ENCODE measurements at places on chromosomes 1 and 21.

DNA sequence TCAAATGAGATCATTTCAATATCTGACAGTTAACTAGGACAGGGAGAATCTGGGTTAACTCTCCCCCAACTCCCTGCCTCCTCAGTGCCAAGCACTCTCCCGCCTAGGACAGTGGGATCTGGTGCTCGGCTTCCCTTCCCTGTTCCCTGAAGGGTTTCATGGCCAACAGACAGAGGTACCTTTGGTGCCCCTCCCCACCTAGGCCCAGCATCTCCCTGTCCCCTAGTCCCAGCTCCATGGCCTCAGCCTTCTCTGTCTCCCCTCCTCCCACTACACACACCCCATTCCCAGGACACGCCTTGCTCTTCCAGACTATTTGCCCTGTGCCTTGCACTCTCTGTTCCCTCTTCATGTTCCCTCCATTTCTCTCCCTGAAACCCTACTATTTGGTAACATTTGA is 77.1 kb downstream of the CD247 start:
- no peak for DNase-seq

GRCh38 chr1:52474807-52475206 is 70.4 kb downstream of the PRPF38A start:
- no peak for DNase-seq

- DNase-seq, result no peak
Observed at GRCh38 chr1:2990376-2991115, 30.7 kb upstream of the ACTRT2 start.

DNA sequence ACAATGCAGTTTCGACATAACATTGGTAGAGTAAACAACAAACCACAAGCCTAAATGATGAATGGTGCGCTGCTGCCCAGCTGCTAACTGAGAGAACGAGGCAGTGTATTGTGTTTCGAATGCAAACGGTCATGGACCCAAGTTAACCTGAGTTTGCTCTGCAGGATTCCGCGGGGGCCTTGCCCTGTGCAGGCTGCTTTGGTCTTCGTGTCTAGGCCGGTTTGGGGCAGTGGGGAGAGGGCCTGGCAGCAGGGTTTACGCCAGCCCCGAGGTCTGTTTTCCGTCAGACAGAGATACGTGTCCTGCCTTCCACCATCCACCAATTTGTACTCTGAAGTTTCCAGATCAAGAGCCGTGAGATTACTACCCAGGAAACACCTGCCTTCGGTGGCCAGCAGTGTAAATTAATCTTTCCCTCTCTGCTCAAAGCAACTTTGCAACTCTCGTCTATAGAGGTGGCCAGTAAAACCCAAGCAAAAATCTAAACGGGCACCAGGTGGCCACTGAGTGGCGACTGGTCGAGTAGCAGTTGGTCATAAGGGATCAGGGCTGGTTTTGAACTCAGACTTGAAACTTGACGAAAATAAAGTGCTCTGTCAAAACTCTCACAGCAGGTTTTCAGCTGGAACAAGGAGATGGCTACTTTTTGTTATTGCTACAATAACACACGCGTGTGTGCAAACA is 6.3 kb upstream of the PRDM15 start:
- DNase-seq, result no peak

DNA sequence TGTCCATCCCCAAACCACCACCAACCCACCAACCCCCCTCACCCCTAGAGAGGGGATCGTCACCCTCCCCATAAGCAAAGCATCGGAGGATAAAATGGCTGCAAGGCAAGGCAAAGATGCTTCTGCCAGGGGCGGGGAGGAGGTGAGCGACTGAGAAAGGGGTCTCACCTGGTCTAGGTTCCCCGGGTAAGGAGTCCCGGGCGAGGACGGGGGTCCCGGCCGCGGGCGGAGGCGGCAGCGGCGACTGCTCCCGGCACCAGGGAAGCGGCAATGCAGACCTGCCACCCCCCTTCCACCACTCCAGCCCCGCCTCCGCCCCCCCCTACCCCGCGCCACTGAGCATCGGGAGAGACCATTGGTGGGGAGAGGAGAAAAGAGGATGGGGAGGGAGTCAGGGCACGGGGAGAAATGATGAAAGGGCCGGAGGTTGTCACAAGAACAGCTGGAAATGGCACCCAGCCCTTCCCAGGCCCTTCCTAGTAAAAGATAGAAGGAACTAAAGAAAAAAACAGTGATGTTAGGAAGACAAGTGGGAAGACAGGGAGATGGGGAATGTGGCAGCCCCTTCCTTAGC is at the start of gene SV2A:
Gene SV2A, minus strand, starts transcription at position 274 of the 574 bp plus-strand sequence. CDS start 4,004 bp downstream, outside the sequence.
- DNase-seq, result no peak

DNA sequence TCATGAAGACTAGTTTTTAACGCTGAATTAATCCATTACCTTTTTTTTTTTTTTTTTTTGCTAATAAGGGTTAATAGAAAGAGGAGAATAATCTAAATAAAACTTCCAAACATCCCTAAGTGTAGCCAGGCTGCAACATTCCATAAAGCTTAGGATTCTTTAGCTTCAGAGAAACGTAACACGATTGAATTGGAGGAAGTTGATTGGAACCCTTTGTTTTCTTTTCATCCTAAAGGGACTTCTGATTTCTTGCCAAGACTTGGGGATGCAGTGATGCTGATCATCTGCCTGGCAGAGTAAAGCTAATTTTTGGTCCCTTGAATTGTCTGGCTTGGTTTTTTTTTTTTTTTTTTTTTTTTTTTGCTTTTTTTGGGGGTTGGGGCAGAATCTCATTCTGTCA is 142.9 kb downstream of the VPS13D start:
- DNase-seq, result no peak

DNA sequence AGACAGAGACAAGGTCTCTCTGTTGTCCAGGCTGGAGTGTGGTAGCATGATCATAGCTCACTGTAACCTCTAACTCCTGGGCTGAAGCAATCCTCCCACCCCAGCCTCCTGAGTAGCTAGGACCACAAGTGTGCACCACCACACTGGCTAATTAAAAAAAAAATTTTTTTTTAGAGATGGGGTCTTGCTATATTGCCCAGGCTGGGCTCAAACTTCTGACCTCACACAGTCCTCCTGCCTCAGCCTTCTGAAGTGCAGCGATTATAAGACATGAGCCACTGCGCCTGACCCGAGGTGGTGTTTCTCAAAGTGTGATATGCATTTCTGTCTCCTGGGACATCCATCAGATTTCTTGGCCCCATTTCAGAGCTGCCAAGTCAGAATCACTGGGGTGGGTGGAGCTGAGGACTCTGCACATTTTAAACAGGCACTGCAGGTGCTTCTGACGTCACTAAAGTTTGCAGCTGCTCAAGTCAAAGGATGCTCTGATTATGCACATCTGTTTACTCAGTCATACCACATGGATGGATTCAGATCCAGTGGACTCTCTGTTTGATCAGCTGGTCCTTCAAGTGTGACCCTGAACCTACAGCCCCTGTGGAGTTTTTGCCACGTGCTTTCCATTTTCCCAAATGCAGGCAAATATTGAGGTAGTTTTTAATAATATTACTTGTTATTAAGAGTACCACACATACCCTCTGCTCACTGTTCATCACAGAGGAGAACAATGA is 21.4 kb downstream of the TGFB2 start:
- no peak for DNase-seq

GRCh38 chr1:85259912-85260274 is 431 bp upstream of the C1orf52 start:
- no peak for DNase-seq

GRCh38 chr1:117770981-117771531 is 158.4 kb downstream of the GDAP2 start:
- DNase-seq, result no peak

DNA sequence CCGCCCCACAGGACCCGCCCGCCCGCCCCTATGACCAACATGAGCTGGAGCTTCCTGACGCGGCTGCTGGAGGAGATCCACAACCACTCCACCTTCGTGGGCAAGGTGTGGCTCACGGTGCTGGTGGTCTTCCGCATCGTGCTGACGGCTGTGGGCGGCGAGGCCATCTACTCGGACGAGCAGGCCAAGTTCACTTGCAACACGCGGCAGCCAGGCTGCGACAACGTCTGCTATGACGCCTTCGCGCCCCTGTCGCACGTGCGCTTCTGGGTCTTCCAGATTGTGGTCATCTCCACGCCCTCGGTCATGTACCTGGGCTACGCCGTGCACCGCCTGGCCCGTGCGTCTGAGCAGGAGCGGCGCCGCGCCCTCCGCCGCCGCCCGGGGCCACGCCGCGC is 7.9 kb upstream of the IBA57 start:
- DNase-seq, result no peak

GRCh38 chr1:245957427-245957826 is 549.7 kb downstream of the SMYD3 start:
- no peak for DNase-seq

DNA sequence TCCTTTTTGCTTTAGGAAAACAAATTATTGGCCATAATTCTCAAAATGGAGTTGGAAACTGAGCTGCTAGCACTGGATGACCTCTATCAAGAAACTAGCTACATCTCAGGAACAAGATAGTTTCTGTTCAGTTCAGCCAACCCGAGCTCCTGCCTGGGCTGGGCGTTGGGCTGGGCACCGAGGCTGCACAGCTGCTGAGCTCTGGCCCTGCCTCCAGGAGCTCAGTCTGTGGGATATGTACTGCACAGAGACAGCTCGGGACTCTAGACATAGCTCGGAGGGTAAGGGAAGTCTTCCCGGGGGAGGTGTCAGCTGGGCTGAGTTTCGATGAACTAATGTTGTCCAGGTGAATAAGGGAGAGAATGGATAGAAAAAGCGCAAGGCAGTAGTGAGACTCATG is 24.5 kb upstream of the SLC1A7 start:
- DNase-seq, result no peak

DNA sequence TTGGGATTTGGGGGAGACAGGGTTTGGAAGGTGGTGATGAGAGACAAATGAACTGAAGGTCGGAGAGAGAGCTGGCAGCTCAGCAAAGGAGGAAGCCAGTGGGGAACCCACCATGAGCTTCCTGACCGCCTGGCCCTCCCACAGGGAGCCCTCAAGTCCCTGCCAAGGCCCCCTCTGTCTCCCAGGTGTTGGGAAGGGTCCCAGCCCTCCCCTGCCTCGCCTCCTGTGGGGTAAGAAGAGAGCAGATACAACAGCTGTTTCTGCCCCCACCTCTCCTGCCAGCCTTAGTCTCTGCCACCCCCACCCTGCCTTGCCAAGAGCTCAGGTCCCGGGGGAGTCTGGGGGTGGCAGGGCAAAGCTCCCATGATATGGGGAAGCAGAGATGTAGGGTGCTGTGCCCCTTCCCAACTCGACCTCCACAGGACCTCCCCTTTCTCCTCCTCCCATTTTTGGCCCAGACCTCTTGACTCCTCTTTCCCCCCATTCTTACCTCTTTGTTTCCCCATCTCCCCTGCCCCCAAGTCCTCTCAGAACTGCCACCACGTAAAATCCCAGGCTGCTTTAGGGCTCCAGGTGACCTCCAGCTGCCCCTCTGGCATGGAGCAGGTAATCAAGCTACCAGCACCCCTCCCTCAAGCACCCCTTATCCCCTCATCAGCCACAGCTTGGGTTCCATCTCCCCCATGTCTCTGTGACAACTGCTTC is 556 bp downstream of the S100A1 start:
- DNase-seq, result no peak

DNA sequence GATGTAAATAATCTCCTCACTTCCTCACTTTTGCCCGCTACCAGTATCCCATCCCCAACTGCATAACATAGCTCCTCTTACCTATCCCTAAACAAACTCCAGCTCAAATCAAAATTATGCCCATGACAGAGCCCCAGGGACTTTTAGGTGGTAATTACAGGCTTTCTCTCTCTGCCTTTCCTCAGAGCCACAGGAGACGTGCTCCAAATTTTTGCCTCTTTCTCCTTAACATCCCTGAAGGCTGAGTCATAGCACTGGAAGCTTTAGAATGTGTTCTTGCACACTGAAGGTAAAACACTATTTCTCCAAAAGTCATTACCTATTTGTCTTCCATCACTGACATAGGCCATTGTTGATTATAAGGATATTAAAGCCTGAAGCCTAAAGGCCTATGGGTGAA is 263.5 kb upstream of the PLD5 start:
- DNase-seq, result peak; percentile 68

DNA sequence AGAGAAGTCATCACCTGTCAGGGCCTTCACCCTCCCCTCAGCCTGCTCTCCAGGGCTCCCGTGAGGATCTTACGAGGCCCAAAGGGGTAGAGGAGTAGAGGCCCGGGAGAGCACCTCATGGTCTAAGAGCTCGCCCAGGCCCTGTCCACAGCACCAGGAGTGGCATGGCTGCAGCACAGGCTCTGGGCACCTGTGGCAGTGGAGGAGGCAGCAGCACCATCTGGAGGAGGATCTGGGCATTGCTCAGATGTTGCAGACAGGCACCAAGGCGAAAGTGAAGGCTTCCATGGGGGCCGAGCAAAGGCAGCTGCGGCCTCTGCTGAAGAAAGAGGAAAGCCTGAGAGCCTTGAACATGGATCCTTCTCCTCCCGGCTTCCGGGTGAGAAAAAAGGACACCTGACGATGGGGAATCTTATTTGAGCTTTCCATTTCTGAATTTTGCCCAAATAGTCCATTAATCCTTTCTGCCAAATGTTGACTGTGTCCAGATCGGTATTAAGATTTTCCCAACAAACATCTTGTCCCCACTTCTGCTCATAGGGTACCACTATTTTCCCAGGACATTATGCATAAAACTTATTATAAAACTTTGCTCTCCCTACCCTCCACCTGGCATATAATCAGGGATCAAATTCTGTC is 604.7 kb downstream of the PTPRC start:
- DNase-seq, result peak; percentile 51

GRCh38 chr1:182587666-182588499 is 1.2 kb downstream of the RNASEL start:
- DNase-seq, result no peak

GRCh38 chr21:37045149-37045548 is 27.7 kb downstream of the PIGP start:
- no peak for DNase-seq

GRCh38 chr1:206593351-206593925 is 18.8 kb downstream of the EIF2D start:
- no peak for DNase-seq

DNA sequence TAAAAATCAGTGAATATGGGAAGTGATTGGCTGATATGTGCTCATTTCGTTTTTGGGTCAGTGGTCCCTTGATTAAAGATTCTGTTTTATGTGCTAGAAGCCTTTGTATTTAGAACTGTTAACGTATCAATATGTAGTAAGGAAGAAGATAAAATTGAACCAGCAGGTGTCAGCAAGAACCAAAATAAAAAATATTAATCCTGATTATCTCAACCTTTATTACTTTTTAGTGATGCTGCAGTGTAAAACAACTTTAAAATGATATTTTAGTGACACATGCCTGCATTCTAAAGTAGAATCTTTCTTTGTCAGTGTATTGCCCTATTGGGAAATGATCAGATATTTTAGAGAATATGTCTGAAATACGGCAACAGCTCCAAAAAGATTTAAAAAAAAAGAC is 49.5 kb downstream of the NEK7 start:
- no peak for DNase-seq

- peak; percentile 75 for DNase-seq
Observed at GRCh38 chr1:89516055-89516454, 8.6 kb upstream of the LRRC8B start.

DNA sequence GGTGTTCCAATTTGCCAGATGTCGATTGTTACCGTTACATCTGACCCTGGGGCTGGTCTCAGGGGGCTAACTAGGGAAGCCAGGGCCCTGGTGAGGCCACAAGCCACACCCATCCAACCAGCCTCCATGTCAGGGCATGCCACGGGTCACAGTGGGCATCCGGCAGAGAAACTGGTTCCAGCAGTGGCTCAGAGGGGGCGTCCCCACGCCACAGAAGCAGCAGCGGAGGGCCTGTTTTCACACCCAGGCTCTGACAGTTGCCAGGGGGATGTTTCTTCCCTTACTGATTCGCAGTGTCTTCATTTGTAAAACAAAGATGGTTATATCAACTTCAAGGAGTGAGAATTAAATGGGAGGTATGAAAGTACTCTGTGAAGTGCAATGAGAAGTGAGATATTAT is 75.0 kb upstream of the COX20 start:
- DNase-seq, result no peak

- DNase-seq, result no peak
Observed at GRCh38 chr1:74412244-74412643, 100.2 kb downstream of the LRRC53 start.

All from trophoblast cell (in vitro differentiated cells and primary cell).